ENCODE measurements at places on chromosomes 3 and 15. TPM values are rescaled to one million over a fixed set of nuclear protein-coding genes. Genes with fewer than 3 reads are reported as not detected.

Gene MKRN3
- 3.0 TPM for polyA plus RNA-seq

Gene MYO5C
- polyA plus RNA-seq, result 0.48 TPM

Gene IL16
- 310 TPM for polyA plus RNA-seq

Gene CD96
- polyA plus RNA-seq, result 262 TPM

Gene NAALADL2
- not detected for polyA plus RNA-seq

Gene PPM1L
- polyA plus RNA-seq, result 1.3 TPM

Gene HESX1
- polyA plus RNA-seq, result not detected

Gene GPR15
- polyA plus RNA-seq, result 7.7 TPM

Gene CYP8B1
- polyA plus RNA-seq, result not detected

GRCh38 chr3:127735767-127736693 lies 63.3 kb downstream of the ABTB1 start:
- DNase-seq, result no peak

DNA sequence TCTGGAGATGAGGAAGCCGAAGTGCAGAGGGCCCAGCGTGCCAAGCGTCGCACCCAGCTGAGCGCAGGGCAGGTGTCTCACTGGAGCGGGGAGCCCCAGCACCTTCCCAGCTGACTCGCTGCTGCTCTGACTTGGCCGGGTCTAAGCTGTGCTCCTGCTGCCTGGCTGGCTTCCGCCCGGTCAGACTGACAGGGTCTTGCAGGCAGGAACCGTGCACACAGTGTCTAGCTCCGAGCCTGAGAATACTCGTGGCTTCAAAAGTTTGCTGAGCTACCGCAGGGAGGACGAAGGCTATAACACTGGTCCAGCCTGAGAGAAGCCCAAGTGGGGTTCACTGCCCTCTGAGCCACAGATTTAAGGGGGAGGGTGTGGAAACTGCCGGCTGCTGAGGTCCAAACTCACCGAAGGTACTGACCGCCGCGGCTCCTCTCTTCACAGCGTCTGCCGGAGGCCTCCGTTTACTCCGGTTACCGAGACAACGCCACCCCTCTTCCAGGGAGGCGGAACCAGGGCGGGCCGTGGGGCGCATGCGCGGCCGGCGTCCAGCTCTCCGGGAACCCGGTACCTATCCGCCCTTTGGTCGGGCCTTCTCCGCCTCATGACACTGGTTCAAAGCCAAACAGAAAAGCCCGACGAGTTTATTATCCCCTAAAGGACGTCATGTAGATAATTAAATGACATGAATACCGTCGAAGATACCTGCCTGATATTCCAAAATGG lies at the start of gene CFAP44:
Gene CFAP44 (minus strand): TSS at position 443 of the 720 bp plus-strand sequence. CDS start 7,829 bp downstream, outside the sequence.
- DNase-seq, result no peak

DNA sequence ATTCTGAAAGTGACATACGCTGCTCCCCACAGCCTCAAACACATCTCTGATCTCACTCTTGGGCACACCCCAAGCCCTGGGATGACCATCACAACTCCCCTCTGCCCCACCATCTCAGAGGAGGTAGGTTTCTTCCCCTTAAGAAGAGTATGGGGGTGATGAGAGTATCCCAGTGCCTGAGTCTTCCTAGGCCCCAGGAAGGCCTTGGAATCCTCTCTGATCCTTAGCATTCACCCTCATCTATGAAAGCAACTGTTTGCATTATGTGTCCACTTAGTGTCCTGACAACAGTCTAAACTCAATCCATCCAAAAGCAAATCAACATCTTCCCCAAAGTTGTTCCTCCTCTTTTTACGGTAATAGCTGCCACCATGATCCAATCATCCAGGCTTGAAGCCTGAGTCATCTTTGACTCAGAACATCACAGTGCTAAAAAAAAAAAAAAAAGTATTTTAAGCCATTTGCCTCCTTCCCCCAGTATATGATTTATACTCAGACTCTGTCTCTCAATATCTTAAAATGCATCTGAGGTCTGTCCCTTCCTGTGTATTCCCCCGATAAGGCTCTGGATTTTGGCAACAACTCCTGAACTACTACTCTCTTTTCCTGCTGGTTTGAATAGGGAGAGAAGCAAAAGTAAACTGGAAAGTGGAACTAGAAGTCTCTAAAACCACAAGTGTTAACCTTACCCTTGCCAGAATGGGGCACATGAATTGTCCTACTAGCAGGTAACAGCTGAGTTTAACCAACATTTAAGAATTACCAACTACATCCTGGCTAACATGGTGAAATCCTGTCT lies 22.5 kb downstream of the POPDC2 start:
- DNase-seq, result no peak

GRCh38 chr3:111151438-111151837 lies 79.8 kb downstream of the NECTIN3 start:
- DNase-seq, result no peak

DNA sequence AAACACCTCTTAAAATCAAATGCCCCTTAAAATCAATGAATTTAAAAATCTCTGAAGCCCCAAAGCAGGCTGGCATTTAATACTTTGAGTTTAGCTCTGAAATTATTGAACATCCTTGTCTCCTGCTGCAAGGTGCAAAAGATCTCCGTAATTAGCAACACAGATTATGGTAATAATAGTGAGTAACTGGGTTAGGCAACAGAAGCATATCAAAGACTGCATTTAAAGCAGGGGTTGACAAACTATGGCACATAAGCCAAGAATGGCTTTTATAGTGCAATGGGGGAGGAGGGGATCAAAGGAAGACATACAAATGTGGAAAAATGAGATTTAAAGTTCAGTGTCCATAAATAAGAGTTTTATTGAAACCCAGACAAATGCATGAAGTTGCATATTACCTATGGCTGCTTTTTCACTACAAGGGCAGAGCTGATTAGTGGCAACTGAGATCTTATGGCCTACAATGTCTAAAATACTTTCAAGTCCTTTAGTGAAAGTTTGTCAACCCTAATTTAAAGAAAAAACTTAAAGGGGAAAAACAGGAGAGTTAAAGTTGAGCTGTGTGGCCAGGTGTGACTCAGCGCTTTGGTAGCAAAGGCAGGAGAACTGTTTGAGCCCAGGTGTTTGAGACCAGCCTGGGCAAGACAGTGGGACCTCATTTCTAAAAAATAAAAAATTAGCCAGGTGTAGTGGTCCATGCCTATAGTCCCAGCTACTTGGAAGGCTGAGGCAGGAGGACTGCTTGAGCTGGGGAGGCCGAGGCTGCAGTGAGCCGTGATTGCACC lies 157.6 kb downstream of the TBL1XR1 start:
- no peak for DNase-seq

GRCh38 chr15:37289109-37289765 lies 188.9 kb upstream of the MEIS2 start:
- DNase-seq, result no peak

GRCh38 chr3:151356794-151357462 lies 27.6 kb upstream of the P2RY13 start:
- DNase-seq, result no peak

DNA sequence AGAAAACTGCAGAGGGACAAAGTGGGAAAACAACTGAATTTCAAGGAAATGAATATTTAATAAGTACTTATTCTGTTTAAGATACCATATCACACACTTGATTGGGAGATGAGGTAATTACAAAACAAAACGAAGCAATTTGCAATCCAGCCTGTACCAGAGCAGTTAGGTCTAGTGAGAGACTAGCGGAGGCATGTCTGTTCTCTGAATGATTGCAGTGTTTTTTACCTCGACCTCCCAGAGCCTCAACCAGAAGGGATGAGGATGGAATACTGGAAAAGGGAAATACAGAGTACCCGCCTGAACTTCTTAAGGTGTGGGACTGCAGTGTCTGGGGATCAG lies 59.5 kb downstream of the PIK3CB start:
- DNase-seq, result no peak

DNA sequence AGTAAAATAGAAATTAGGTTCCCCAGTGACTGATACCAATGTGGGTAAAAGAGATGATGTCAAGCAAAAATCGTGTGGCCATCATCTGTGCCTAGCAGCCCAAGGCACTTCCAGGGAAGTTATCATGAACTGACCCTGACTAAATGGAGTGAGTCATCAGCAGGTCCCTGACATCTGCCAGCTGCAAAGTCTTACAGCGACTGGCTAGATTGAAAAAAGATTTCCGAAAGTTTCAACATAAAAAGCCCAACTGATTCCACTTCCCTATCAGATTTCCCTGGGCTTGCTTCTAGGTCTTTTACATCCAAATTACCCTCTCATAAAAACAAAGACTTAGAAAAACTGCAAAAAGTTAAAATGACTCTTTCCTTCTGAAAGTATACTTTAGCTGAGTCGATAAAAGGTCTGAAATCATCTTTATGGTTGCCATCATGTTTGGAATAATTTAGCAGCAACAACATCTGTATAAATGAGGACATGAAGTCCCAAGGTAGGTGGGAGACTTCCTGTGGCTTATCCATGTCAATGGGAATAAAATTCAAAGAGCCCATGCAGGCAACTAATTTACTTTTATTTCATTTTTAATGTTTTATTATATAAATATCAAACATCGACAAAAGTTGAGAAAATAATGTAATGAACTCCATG lies 342.8 kb downstream of the ERC2 start:
- DNase-seq, result no peak

GRCh38 chr15:51134416-51135199 lies 39.9 kb upstream of the TNFAIP8L3 start:
- DNase-seq, result no peak

- peak; percentile 27 for DNase-seq
These were observed 109.6 kb downstream of the ADCY5 start for GRCh38 chr3:123339302-123339701.

DNA sequence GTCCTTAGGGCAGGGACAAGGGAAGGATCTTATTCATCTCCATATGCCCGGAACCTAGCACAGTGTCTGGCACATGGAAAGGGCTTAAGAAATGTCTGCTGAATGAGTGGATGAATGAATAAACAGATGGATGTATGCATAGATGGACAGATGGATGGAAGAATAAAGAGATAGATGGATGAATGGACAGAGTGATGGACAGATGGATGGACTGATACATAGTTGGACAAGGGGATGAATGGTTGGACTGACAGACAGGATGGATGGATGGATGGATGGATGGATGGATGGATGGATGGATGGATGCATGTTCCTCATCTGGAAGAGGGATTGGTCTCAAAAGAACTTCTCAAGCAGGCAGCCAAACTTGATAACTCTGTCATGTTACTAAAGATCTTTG lies 177.6 kb downstream of the MEGF11 start:
- DNase-seq, result no peak

DNA sequence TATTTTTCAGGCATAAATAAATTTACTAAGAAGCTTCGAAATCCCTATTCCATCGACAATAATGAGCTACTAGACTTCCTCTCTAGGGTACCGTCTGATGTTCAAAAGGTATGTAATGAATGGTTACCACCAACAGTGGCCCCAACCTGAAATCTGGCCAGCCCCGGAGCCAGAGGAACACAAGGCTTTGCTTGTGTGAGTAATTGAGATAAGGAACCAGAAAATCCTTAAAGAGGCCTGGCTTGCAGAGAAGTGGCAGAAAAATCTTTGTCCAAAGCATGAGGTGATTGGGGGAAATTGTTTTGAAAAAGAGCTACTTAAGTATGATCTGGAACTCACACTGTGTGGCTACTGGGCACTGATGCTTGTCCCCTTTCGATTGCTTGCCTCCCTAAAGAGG lies 245.3 kb downstream of the MCTP2 start:
- no peak for DNase-seq

GRCh38 chr3:37906734-37907282 lies 45.1 kb downstream of the CTDSPL start:
- no peak for DNase-seq

DNA sequence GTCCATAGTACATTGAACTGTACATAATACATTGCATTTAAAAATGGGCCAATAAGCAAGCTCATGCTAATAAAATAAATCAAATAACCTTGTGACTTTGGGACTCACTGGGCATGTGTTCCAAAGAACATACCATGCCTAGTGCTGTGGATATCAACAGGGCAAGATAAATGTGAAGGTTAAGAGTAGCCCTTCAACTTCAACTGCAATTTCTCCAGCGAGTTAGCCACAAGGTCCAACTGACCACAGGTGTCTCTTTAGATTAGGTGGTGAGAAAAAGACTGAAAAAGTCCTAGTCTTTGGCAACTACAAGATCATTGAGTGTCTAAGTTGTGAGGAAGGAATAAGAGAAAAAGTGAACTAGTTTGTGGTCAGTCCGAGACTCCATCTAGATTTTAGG lies 78.3 kb upstream of the ATP11B start:
- no peak for DNase-seq

DNA sequence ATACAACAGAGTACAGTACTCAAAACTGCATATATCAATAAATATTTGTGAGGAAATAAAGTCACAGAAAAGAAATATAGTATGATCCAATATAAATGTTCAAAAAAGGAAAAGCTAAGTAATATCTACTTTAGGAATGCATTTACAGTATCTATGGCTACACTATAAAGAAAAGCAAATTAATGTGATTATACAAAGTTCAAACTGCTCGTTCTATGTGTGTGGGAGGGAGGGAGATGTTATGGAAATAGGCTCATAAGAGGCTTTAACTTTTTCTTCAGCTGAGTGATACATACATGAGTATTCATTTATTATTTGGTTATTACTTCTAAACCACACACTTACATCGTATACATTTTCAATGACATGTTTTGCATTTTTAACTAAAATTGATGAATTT lies 377.7 kb upstream of the AGTR1 start:
- DNase-seq, result no peak

DNA sequence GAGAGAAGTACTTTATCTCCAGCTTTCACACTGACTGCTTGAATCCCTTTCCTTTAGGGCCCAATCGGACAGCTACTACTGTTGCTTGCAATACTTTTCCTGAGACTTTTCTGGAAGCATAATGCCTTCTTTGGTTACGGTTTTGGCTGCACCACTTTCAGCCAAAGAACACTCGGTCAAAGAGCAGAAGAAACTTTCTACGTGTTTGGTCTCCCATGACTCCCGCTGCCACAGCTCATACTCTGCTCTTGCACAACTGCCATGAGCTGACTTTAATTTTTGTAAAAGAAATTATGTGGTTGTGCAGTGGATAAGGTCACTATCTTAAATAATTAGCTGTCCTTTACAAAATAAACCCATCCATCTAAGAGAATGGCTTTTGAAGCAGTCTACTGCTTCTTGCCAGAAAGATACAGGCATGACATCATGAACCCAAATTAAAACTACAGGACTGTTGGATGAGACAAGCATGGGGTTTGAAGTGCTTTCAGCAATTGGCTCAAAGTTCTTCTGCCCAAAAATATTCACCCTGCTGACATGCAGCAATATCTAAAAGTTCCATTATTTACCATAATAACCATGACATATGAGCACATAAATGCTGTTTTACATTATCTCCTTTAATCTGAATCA lies 42.0 kb downstream of the PROS1 start:
- DNase-seq, result no peak

- DNase-seq, result no peak
These were observed 106.2 kb downstream of the XXYLT1 start for GRCh38 chr3:195164573-195165264.

GRCh38 chr15:47742334-47742733 lies 25.0 kb downstream of the SEMA6D start:
- no peak for DNase-seq

DNA sequence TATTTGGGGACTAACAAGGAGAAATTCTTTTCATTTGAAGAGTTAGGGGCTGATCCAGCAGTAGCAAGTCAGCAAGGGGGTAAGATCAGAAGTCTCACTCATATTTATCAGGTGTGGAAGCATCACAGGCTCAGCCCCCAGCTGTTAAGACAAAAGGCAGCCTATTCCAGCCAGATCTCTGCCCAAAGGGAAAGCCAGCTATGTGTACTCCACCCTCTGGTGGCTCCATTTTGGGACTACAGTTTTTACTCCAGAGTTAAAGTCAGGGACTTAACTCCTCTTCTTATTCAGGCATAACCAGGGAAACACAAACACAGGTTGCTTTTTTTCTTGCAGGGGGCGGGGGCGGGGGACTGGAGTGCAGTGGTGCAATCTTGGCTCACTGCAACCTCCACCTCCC lies 19.2 kb downstream of the UBP1 start:
- no peak for DNase-seq
